NCI-H510A treated with DMSO at 0.1 percent for 48 hours (cell line): ENCODE measurements at places on chromosomes 11 and 22.

DNA sequence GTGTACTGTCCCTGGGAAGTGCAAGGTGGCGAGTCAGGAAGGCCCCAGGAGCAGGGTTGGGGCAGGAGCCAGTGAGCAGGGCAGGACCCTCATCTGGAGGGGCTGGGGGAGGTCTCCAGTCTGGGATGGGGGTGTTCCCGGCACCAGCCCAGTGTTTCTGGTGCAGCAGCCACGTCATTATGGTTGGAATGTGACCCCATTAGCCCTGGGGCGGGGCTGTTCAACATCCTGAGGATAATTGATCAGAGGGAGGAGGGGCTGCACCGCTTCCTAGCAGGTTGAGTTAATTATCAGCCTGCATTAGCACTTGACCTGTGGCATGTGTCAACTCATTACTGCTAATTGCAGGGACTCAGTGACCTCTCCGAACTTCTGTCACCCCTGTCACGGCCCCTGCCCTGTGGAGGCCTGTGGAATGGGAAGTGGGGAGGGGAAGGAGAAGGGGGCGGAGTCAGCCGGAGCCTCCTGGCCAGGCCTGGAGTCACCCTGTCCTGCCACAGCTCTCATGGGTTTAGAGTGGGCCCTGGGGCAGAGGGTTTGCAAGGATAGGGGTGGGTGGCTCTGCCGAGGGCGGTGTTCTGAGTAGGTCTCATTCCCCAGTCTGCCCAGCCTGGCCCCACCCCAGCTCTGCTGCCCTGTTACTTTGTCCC, 52.8 kb upstream of the CCDC188 start:
- DNase-seq = no peak

DNA sequence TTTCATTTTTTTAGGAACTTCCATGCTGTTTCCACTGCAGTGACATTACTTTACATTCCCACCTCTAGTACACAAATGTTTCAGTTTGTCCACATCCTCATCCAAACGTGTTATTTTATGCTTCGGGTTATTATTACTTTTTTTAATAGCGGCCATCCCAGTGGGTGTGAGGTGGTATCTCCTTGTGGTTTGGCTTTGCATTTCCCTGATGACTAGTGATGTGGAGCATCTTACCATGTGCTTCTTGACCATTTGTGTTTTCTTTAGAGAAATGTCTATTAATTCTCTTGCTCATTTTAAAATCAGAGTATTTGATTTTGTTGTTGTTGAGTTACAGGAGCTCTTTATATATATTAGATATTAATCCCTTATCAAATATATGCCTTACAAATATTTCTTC, 70.3 kb upstream of the ANO1 start:
- no peak for DNase-seq

GRCh38 chr11:19071255-19071654, 10.7 kb upstream of the MRGPRX2 start:
- DNase-seq = peak; percentile 77

- DNase-seq = peak; percentile 87
These were observed 2.2 kb downstream of the BCR start for GRCh38 chr22:23182309-23183060.

DNA sequence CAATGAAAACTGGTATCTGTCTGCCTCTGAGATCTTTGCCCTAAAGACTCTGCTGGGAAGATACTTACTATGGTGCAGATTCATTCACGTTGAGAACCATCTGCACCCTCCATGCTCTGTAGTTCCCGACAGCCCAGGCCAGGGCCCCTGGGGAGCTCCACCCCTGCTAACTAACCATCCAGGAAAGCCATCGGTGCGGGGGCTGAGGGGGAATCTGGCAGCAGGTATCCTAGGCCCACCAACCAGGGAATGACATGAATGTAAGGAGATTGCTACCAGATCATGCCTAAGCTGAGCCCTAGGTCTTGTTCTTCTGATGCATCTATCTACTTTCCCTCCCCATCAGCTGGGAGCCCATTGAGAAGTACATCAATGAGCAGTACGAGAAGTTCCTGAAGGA, 11.3 kb upstream of the WBP2NL start:
- DNase-seq = no peak

GRCh38 chr11:115008799-115009198, 330.5 kb downstream of the NXPE2 start:
- no peak for DNase-seq

- DNase-seq = no peak
These were observed 13.6 kb downstream of the TMEM25 start for GRCh38 chr11:118544647-118545010.

- DNase-seq = no peak
These were observed 1.1 kb downstream of the RGL4 start for GRCh38 chr22:23691748-23692423.

- DNase-seq = no peak
These were observed 15.7 kb downstream of the PRPF19 start for GRCh38 chr11:60890696-60891095.

- DNase-seq = no peak
These were observed 41.1 kb upstream of the ADA2 start for GRCh38 chr22:17260298-17260697.

- no peak for DNase-seq
These were observed 50.6 kb upstream of the ARHGAP42 start for GRCh38 chr11:100636536-100636935.

GRCh38 chr11:75810637-75811390, 4.2 kb upstream of the UVRAG start:
- DNase-seq = no peak

- no peak for DNase-seq
These were observed 883.3 kb downstream of the BRD1 start for GRCh38 chr22:48944433-48944750.

DNA sequence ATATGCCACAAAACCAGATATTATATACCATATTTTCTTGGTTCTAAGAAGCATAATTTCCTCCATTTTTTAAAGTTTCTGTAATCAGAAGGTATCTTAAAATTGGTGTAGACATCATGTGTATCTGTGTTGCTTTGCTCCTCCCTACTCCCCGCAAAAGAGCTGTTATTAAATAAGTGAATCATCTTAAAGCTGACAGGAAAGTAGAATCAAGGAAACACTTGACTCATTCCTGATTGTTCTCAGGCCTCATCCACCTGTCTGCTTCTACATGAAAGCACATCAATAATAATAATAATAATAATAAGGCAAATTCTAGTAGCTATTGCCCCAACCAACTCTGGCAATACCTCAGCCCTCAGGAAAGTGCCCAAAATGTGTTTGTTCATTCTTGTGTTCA, 26.2 kb upstream of the GUCY1A2 start:
- DNase-seq = no peak

- DNase-seq = no peak
These were observed 18.5 kb upstream of the FEZ1 start for GRCh38 chr11:125514336-125515101.

- peak; percentile 10 for DNase-seq
These were observed 12.8 kb downstream of the MAPK8IP2 start for GRCh38 chr22:50613291-50613981.

GRCh38 chr11:13745165-13745564, 76.7 kb downstream of the FAR1 start:
- no peak for DNase-seq
